NCI-H187 (cell line): ENCODE measurements at places on chromosomes 13 and 19.
A peak's percentile ranks its signal among the peaks of the same experiment; 100 is the strongest.

DNA sequence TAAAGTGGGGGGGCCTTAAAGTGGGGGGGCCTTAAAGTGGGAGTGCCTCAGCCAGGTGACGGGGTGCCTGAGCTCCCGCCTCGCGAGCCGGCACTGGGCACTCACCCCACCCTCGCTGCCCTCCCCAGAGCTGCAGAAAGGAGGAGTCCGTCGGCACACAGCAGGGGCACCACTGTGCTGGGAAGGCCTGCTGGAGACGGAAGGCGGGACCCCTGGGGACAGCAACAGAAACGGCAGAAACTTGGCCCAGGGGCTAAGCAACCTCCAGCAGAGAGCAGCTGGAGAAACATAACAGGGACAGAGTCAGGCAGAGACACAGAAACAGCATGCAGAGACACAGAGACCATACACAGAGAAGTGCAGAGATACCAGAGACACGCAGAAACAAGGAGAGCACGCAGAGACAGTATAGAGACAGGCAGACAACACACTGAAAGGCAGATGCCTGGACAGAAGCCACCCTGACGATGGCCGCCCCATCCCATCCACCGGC lies 7.9 kb downstream of the CFD start:
- DNase-seq: no peak

- DNase-seq: no peak
Observed at GRCh38 chr13:73954808-73955207, 179.4 kb downstream of the KLF12 start.

DNA sequence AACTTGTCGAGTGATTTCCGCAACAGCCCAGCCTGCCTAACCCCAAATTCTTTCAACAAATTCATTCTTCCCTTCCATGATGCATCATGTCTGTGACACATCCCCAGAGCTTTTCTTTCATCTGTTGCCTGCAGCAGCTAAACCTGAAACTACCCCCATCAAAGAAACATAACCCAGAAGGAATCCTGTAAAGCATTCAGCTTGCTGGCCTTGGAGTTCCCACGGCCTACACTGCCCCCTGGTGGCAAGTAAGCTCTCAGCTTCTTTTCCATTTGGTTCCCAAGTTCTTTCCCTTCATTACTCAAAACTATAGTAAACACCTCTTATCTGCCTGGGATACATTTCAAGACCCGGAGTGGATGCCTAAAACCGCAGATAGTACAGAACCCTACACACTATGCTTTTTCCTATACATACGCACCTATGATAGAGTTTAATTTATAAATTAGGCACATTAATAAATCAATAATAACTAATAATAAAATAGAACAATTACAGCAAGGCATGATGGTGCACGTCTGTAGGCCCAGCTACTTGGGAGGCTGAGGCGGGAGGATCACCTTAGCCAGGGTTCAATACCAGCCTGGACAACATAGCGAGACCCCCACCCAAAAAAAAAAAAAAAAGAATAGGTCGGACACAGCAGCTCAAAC lies 7.4 kb downstream of the ETHE1 start:
- DNase-seq: peak; percentile 31

GRCh38 chr19:16673231-16673630 lies 12.3 kb downstream of the TMEM38A start:
- no peak for DNase-seq

DNA sequence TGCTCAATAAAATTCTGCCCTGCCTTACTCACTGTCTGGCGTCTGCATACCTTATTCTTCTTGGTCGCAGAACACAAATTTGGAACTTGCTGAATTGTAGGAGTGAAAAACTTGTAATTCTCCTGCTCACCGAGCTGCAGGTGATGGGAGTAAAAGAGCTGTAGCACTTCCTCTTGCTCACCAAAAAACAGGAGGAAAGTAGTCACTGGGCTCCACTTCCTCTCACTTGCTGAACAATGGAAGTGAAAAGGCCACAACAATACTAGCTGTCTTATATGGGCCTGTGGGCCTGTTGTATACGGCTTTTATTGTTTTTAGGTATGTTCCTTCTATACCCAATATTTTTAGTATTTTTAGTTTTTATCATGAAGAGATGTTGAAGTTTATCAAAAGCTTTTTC lies 978.7 kb downstream of the SLITRK5 start:
- no peak for DNase-seq

DNA sequence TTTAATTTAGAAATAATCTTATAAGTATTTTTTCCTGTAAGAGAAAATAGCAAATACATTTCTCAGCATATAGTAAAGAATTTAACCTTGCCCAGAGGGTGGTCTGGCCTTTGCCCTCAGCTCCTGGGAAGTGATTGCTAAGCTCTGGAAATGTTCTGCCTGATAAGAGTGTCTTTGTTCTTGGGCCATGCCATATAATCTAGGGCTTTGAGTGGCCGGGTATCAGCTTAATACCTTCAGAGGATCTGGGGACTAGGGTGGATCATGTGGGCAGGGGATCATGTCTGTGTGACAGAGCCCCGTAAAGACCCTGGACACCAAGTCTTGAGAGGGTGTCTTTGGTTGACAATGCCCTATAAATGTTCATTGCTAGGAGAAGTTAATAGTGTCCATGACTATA lies 1032.4 kb upstream of the MIR17HG start:
- DNase-seq: no peak

DNA sequence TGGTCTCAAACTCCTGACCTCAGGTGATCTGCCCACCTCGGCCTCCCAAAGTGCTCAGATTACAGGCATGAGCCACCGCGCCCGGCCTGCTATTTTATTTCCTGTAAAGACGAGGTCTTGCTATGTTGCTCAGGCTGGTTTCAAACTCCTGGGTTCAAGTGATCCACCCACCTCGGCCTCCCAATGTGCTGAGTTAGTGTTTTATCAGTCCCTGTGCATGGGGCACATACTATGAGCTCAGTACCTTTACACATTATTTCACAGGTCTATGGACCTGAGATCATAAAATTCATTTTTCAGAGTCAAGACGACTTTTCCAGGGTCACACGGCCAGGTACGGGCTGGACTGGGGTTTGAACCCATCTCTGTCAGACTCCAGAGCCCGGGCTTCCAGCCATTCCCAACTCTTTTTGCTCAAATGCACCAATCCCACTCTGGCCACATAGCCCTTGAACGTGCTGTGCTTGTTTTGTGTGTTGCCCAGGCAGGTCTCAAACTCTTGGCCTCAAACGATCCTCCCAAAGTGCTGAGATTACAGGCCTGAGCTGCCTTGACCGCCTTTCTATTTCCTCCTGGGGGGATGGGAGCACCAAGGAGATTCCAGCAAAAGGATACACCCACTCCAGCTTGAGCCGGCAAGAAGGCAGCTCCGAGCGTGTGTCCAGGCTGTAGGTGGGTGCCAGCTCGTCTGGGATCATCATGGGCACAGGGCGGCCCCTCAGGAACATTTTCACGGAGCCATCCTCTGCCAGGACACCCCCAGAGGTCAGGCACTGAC lies 1.1 kb downstream of the EML2 start:
- DNase-seq: no peak

GRCh38 chr13:21242236-21242635 lies 65.8 kb downstream of the MRPL57 start:
- no peak for DNase-seq

GRCh38 chr19:45045671-45046353 lies 7.0 kb downstream of the CLASRP start:
- no peak for DNase-seq

- DNase-seq: peak; percentile 58
Observed at GRCh38 chr13:113105032-113105920, at the start of gene F7. Gene F7 (plus strand): TSS chr13:113105791. CDS start chr13:113105842, 51 bp downstream.

DNA sequence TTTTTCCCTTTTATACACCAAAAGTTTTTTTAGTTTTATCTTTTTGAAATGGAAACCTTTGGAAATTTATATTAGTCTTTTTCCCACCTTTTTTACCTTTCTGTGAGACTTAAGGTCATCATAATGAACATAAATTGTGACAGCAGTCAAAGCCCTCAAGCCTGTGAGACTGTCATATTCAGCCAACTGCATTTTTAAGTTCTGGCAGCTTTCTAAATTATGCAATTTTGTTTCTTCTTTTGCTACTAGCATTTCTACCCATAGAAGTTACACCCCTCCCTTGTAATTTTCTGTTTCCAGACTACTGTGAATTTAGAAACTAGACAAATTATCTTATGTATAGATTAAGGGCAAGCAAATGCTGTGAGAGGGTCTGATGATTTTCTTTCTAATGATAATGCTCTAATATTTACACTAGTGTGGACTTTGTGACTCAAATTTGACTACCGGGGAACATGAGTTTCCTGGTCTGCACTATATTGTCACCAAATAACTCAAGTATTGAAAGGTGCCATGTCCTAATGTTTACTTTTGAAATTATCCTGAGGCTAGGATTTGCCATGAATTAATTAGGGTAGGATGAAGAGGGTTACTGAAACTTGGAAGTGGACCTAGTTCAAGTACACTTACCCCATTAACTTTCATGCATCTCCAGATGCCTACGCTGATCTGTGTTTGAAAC lies 43.7 kb downstream of the FRY start:
- no peak for DNase-seq

DNA sequence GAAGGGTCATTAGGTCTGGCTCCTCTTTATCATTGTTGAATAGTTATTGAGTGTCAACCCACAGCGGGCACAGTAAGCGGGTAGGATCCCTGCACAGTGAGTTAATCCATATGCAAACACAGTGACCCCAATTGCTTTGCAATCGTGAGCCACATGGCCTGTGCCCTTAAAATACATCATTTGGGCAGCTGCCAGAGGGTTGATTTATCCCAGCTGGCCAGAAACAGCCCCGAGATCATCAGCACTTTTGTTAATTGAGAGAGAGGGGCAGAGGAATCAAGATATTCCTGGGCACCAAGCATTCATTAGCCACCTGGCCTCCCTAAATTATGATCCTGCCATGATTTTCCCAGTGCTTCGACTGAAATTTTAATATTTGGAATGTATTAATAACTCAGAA lies 9.8 kb upstream of the CNMD start:
- DNase-seq: no peak

DNA sequence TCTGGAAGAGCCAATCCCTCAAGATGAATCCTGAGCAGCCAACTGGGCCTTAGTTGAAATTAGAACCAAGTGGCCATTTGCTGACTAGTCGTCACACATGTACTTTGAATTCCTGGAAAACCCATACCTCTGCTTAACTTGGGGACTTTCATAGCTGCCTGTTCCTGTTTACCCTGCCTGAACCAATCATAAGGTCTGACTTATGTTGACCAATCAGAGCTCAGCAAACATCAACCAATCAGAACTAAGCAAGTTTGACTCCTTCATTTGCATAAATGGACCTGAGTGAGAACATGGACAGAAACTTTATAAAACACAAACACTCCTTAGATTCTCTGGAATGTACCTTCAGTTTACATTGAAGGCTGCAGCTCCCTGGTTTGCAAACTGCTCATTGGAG lies 50.8 kb downstream of the LATS2 start:
- no peak for DNase-seq

DNA sequence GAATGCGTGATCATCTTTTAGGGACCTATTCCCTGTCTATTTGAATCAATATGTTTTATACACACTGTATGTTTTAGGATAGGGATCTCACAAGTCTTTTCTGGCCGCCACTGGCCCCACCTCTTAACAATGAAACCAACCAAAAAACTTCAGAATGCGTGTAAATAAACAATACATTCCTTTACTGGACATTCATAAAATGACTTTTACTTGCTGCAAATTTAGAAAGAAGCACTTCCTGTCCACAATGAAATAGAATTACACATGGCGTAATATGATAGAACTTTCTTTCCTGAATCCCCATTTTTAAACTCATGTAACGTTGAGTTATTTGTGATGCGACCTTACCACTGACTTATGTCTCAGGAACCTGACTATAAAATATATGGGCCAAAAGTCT lies 233.6 kb downstream of the SLITRK6 start:
- DNase-seq: no peak

GRCh38 chr19:17294051-17294891 lies 9.0 kb downstream of the ABHD8 start:
- DNase-seq: no peak

- no peak for DNase-seq
Observed at GRCh38 chr13:110528911-110529310, 32.6 kb downstream of the RAB20 start.

- DNase-seq: no peak
Observed at GRCh38 chr13:45206340-45206739, 5.5 kb upstream of the KCTD4 start.

DNA sequence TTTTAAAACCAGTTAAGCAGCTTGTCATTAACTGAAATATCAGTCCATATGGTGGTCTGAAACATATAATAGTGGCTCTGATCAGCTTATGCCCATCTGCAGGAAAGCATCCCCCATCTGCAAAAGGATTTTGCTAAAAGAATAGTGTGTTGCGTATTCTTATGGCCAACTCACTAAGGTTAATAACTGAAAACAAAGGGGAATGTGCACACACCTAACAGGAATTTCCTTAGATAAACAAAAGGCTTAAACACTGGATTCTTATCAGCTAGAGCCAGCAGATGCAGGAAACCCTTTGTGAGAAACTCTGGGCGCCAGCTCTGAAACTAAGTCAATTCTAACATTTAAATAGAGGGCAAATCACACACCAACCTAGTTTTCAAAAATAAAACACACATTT lies 22.1 kb downstream of the VPS36 start:
- no peak for DNase-seq

DNA sequence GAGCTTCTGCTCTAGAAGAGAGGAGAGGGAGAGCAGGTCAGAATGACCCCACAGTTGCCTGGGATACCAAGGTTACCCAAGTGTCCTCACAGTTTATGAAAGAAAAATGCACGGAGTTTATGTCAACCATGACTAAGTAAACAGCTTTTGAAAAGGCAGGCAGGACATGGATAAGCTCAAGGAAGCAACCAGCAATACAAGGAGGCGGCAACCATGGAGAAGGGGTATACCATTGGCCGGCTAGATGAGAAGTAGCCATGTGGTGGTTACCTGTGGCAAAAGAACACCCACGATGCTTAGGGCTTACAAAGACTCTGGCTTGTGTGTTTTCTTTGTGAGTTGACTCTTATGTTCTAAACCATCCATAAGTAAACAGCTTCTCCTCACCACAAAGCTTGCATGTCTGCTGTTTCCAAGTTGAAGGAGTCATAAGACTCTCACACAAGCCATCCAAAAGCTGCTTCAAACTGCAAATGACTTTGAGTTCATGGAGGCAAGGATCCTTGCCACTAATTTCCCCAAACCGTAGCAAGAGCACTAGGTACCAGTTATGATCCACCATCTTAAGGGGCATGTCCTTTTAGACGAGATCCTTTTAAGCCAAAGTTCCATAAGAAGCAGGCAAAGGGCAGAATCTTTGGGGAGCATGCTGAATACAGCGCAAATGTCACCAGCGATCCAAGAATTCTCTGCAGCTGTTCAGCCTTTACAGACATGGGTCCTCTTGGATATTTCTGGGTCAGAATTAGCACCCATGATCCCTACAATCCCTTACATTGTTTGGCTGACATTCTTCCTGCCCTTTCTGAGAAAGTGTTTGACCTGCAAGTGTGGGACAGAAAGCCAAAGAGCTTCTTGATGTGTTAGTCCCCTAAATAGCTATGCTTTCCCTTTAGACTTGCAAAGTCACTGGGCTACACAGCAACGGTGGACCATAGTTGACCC lies 74.8 kb upstream of the IPO5 start:
- peak; percentile 81 for DNase-seq
